T-helper 2 cell treated with Interferon-gamma antibody and Interleukin-4, amounts not matched to agents 100 ng/mL and 5 ng/mL, for 36 hours (primary cell): ENCODE measurements at places on chromosomes 7 and 10. TPM values are rescaled to one million over a fixed set of nuclear protein-coding genes. Genes with fewer than 3 reads are reported as not detected.

Gene EPHA1
- 0.73 and 1.9 TPM in 2 replicates for total RNA-seq

Gene DDX21
- 107 and 109 TPM in 2 replicates for total RNA-seq

Gene FAM25G
- not detected in 2 replicates for total RNA-seq

Gene C10orf67
- not detected in 2 replicates for total RNA-seq

Gene INMT
- total RNA-seq: 0.77 and 0.89 TPM in 2 replicates

Gene ARHGEF5
- total RNA-seq: 11.0 and 11.9 TPM in 2 replicates
